Vagina (tissue), 2 donors: ENCODE measurements at places on chromosomes 16 and 17.

- no peak for DNase-seq
Measured at GRCh38 chr17:47131761-47132160, 57.3 kb downstream of the CDC27 start.

DNA sequence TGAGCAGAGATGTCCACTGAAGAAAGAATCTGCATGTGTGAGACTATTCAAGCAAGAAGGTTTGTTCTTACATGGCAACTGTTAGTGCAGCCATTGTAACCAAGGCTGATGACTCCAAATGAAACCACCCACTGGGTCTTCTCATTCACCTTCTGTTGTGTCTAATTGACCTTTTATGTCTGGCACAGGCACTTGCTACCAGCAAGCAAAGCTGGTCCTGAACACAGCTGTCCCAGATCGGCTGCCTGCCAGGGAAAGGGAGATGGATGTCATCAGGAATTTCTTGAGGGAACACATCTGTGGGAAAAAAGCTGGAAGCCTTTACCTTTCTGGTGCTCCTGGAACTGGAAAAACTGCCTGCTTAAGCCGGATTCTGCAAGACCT lies 3.6 kb downstream of the CDC6 start:
- no peak for DNase-seq

GRCh38 chr16:1677339-1677738 lies 740 bp upstream of the JPT2 start:
- no peak for DNase-seq

- no peak for DNase-seq
Measured at GRCh38 chr16:83744441-83744981, 63.3 kb upstream of the HSBP1 start.

DNA sequence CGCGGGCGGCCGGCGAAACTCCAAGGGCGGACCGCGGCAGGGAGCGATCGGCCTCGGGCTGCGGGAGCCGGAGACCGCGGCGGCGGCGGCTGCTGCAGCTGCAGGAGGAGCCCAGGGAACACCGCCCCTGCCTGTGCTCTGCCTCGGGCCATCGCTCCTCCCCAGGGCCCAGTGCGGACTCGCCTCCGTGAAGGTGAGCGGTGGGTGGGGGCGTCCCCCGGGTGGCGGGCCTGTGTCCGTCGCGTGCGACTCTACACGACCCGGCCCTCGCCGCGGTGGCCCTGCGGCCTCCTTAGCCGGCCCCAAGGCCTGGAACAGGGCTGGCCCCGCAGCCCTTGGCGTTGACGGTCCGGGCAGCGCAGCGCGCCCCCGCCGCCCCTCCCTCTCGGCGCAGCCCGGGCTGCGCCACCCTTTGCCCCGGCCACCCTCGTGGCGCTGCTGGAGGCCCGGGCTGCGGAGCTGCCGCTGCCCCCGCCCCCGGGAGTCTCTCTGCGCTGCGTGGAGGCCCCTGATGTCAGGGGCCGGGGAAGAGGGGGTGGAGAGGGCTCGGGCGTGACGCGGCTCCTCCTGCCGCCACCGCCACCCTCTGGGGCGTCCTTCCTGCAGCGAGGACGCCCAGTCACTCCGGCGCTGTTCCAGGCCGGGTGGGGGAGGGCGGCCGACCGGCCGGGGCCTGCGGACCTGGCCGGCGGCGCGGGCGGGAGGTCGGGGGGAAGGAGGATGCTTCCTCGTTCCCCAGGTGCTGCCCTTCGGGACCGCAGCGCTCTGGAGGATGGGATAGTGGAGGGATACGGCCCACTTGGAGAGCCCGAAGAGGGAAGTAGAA lies 485 bp downstream of the DYNLL2 start:
- DNase-seq: no peak

GRCh38 chr17:79747508-79748294 lies 17.0 kb downstream of the ENPP7 start:
- DNase-seq: no peak

- DNase-seq: no peak
Measured at GRCh38 chr17:65633146-65633881, 71.9 kb upstream of the AXIN2 start.

DNA sequence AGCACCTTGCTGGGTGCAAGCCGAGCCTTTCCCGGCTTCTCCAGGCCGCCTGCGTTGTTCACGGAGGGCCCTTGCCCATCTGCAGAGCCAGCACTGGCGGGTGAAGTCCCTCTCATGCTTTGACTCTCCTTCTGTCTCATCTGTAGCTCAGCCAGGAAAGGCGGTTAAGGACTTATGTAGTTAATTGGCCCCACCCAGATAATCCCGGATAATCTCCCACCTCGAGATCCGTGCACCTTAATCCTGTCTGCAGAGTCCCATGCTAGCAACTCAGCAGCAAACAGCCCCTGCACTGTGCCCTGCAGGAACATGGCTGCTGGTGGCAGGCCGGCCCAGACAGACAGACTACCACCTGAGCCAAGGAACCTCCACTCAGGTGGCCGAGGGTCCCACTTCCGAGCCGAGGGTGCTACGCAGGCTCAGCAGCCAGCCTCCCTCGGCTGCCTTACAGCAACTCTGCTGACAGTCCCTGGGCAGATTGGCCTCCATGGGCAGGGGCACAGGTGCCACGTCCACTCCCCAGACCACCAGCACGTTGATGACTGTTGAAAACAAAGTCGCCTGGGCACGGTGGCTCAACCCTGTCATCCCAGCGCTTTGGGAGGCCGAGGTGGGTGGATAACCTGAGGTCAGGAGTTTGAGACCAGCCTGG lies 16.9 kb downstream of the RAB40C start:
- no peak for DNase-seq

DNA sequence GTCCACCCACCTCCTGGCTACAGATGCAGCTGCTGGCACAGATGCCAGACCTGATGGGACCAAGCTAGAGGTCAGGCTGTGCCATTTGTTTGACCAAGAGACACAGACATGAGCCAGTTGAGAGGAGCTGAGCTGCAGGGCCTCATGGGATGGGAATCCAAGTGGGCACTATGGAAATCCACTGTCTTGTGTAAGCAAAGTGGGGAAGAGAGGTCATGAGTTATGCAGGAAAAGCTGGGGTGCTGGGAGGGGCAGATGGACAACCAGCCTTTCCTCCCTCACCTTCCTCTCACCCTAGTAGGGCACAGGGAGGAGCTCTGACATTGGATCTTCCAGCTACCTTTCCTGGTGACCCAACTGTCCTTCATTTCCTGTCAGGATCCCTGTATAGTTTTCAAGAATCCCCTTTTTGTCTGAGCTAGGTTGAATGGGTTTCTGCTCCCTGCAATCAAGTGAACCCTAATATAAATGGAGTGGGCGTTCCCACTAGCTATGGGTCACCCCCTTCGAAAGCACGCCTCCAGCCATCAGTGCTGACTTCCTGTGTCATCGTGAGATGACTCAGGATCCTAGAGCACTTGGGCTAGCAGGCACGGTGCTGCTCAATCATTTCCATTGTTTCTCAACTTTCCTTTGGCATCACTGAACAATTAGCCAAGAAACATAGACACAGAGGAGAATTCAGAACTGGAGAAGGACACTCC lies 13.6 kb downstream of the ATPAF2 start:
- no peak for DNase-seq

GRCh38 chr17:9729034-9729650 lies 62.2 kb downstream of the DHRS7C start:
- DNase-seq: no peak

- DNase-seq: no peak
Measured at GRCh38 chr17:59266745-59267144, 46.4 kb downstream of the GDPD1 start.

DNA sequence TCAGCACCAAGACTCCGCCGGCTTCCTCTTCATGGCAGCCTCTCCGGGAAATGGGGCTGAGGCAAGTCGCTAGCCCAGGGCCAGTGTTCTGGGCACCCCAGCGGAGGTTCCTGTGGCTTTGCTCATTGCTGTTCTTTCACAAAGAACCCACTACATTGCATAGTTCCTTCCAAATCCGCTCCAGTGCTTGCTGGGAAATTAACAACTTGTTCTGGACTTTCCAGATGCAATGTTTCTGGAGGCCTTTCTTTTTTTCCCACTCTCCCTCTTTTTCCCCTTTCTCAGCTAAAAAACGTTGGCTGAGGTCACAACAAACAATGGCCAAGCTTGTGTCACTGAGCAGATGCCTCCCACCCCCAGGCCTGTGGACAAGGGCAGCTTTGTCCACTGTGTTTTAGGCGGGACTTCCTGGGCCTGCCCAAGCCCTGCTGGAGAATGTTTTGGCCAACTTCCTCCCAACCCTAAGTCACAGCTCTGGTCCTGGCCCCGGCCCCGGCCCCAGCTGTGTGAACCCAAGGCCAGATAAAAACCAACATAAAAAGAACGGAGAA lies 131.5 kb upstream of the RCVRN start:
- no peak for DNase-seq
